Sigmoid colon (tissue), 7 donors: ENCODE measurements at places on chromosomes 12 and 14. TPM values are rescaled to one million over a fixed set of nuclear protein-coding genes. Genes with fewer than 3 reads are reported as not detected.

DNA sequence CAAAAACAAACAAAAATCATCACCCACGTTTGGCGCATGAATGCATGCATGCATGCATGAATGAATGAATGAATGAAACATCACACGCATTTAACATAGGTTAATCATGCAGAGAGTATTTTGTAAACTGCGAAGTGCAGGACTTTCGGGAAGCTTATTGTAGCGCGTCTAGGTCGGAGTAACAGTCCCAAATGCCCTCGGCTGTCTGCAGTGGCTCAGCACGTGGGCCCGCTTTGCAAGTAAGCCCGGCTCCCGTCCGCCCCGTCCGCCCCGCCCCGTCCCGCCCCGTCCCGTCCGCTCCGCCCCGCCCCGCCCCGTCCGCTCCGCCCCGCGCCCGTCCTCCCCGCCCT lies 263 bp upstream of the IFT81 start:
- no peak for DNase-seq

- no peak for DNase-seq
Observed at GRCh38 chr12:90174956-90175355, 466.3 kb upstream of the ATP2B1 start.

GRCh38 chr14:91893007-91893406 lies 25.7 kb upstream of the TC2N start:
- DNase-seq: peak; percentile 39

DNA sequence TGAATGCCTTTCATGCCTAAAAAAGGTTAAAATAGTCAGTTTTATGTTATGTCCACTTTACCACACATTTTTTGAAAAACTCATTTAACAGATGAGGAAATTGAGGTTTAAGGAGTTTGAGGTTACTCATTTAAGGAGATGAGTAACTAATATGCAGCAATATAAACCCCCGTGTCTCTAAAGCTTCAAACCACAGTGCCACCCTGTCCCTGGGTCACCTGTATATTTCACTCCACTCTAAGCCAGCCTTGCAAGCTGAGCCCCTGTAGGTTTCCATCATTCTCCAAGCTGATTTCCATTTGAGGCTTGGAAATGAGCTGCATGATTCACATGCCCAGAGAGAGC lies 64.4 kb downstream of the NUAK1 start:
- no peak for DNase-seq

DNA sequence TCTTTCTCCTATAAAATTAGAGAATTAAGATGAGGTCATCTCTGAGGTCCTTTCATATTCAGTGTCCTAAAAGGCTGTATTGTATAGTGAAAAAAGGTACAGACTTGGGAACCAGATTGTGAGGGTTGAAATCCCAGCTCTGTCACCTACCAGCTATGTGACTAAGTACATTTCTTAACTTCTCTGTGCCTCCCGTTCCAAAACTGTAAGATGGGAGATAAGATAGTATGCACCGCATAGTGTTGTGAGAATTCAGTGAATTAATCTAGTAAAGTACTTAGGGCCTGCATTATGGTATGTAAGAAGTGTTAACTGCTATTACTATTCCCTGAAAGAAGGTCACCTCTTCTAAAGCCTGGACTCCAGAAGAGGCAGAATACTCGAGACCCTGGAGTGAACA lies 60.6 kb downstream of the GNG2 start:
- no peak for DNase-seq

- DNase-seq: no peak
Observed at GRCh38 chr12:27336282-27336653, 3.6 kb downstream of the BMAL2 start.

NRXN3 gene
- polyA plus RNA-seq: 2.8 TPM

- no peak for DNase-seq
Observed at GRCh38 chr12:3170423-3171194, 93.4 kb downstream of the TSPAN9 start.
